Subcutaneous adipose tissue (tissue), 4 donors: ENCODE measurements at places on chromosomes 12 and 14. TPM values are rescaled to one million over a fixed set of nuclear protein-coding genes. Genes with fewer than 3 reads are reported as not detected.

Gene TSFM
- total RNA-seq: 20.5 TPM

Gene TAS2R42
- not detected for total RNA-seq

Gene KRT78
- total RNA-seq: not detected

Gene NYNRIN
- 8.8 TPM for total RNA-seq

Gene NELL2
- 1.3 TPM for total RNA-seq

Gene ANG
- 69.1 TPM for total RNA-seq

Gene FGD4
- total RNA-seq: 65.1 TPM

Gene FGF6
- total RNA-seq: not detected

Gene PAH
- not detected for total RNA-seq

Gene CYP27B1
- total RNA-seq: not detected

Gene ANAPC7
- 29.6 TPM for total RNA-seq

Gene FOXN3
- 173 TPM for total RNA-seq

Gene PPFIA2
- 1.5 TPM for total RNA-seq

Gene ISCU
- 201 TPM for total RNA-seq
